Mucosa of gallbladder (tissue), 1 donor: ENCODE measurements at places on chromosomes 7 and 10. TPM values are rescaled to one million over a fixed set of nuclear protein-coding genes. Genes with fewer than 3 reads are reported as not detected.

ALOX5 gene
- total RNA-seq, result 25.8 TPM

CALCR gene
- total RNA-seq, result 0.17 TPM

ADK gene
- 13.0 TPM for total RNA-seq

GPR37 gene
- total RNA-seq, result 3.7 TPM

C1GALT1 gene
- 58.3 TPM for total RNA-seq

C10orf67 gene
- 0.14 TPM for total RNA-seq

AKR1C8 gene
- not detected for total RNA-seq

STEAP1 gene
- total RNA-seq, result 13.1 TPM

IMPDH1 gene
- 18.6 TPM for total RNA-seq

LIPJ gene
- not detected for total RNA-seq

THSD7A gene
- 15.0 TPM for total RNA-seq

NCAPG2 gene
- 7.5 TPM for total RNA-seq

TUBB8 gene
- not detected for total RNA-seq

MYH16 gene
- 0.32 TPM for total RNA-seq

ACHE gene
- 8.4 TPM for total RNA-seq

ITPRID1 gene
- 0.43 TPM for total RNA-seq

PGAM2 gene
- 12.9 TPM for total RNA-seq

MNX1 gene
- total RNA-seq, result 15.4 TPM

AGMO gene
- 8.3 TPM for total RNA-seq

SH2D4B gene
- not detected for total RNA-seq

SUN3 gene
- not detected for total RNA-seq

SGMS1 gene
- 36.9 TPM for total RNA-seq

MYL7 gene
- not detected for total RNA-seq

CUBN gene
- 0.92 TPM for total RNA-seq

OR9A2 gene
- not detected for total RNA-seq

NKX2-3 gene
- total RNA-seq, result 4.4 TPM

ELMO1 gene
- 43.4 TPM for total RNA-seq

OR6V1 gene
- total RNA-seq, result not detected

LRRN3 gene
- 0.81 TPM for total RNA-seq

COL28A1 gene
- 5.1 TPM for total RNA-seq
